ENCODE measurements at places on chromosomes 3 and 15.

DNA sequence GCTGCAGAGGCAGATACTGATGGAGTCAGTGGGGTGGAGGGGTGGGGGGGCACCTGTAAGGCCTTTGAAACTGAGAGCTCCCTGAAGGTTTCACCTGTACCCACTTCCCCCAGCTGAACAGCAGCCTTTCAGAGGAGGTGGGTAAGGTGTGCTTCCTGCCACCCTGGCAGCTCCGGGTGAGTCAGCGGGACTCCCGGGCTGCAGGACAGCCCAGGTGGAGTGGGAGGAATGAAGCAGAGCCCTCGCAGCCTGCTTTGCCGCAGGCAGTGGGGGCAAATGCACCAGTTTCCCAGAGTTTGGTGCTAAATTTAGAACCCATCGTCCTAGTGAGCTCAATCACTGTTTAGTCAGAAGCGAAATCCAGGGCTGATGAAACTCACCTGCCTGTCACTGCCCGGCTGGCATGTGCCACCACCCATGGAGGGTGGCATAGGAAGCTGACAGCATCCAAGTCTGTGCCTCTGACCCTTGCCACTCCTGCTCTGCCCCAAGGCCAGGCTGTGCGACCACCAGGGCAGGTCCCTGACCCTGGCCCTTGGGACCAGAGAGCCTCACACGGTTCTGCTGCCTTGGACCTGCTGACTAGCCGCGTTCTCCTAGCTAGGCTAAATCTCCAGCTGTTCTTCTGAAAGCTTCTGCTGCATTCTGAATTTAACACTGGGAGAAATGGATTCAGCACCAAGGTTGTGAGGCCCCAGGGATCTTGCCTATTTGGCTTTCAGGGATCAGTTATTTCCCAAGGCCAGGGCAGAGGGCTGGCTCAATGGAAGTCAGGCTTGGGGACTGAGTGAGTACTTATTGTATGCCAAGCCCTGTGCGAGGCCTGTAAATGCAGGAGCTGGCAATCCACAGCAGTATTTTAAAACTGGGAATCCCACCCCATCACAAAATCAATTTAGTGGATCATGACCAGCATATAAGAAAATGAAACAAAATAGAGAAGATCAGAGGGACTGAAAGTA lies 67.3 kb upstream of the RASGRF1 start:
- DNase-seq: no peak

DNA sequence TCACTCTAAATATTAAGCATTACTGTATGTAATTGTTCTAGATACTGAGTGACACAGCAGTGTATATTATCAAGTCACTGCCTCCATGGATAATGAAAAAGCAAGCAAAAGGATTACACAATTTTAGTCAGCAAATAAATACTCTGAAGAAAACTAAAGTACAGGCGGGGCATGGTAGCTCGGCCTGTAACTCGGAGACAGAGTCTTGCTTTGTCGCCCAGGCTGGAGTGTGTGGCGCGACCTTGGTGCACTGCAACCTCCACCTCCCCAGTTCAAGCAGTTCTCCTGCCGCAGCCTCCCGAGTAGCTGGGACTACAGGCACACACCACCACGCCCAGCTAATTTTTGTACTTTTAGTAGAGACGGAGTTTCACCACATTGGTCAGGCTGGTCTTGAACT lies 32.7 kb downstream of the RBM6 start:
- no peak for DNase-seq

- no peak for DNase-seq
These were observed 44.4 kb downstream of the SPSB4 start for GRCh38 chr3:141095546-141095937.

- no peak for DNase-seq
These were observed 69.8 kb downstream of the SQOR start for GRCh38 chr15:45704329-45705249.
